ENCODE measurements at places on chromosomes 5 and 9. TPM values are rescaled to one million over a fixed set of nuclear protein-coding genes. Genes with fewer than 3 reads are reported as not detected.

DNA sequence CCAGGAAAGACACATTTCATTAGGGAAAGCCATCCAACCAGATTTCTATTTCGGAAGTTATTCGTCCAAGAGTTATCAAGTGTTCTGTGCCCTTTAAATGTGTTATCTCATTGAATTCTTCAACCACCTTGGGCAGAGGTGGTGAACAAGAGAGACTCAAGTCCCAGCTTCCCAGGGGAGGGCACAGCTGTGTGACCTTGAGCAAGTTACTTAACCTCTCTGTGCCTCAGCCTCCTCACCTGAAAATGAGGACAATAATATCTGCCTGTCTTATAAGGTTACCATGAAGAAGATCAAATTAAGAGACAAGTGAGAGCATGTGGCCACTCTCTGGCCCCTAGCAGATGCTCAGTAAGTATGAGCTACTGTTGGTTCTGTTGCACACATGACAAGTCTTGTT lies 37.4 kb downstream of the WHRN start:
- no peaks in the 10 kb centered on the region for H3K4me1 ChIP-seq
- no peak overlapping the region for H3K27ac ChIP-seq
- H3K36me3 ChIP-seq, result no peaks in the 10 kb centered on the region
- H3K4me3 ChIP-seq, result no peak overlapping the region
- no peak for DNase-seq

Gene PCDHGA8
- total RNA-seq, result 2.3 TPM

- H3K27me3 ChIP-seq, result peaks cover 9% of the 10 kb centered on the region
- peaks cover 17% of the 10 kb centered on the region for H3K4me1 ChIP-seq
- no peaks in the 10 kb centered on the region for H3K36me3 ChIP-seq
- no peak overlapping the region for H3K4me3 ChIP-seq
These were observed 141.7 kb upstream of the STK32A start for GRCh38 chr5:147093138-147093537.

GRCh38 chr5:30605693-30606268 lies 587.7 kb upstream of the CDH6 start:
- no peak overlapping the region for H3K4me3 ChIP-seq
- no peaks in the 10 kb centered on the region for H3K4me1 ChIP-seq
- no peak overlapping the region for H3K27ac ChIP-seq
- no peaks in the 10 kb centered on the region for H3K36me3 ChIP-seq
- DNase-seq, result no peak

DNA sequence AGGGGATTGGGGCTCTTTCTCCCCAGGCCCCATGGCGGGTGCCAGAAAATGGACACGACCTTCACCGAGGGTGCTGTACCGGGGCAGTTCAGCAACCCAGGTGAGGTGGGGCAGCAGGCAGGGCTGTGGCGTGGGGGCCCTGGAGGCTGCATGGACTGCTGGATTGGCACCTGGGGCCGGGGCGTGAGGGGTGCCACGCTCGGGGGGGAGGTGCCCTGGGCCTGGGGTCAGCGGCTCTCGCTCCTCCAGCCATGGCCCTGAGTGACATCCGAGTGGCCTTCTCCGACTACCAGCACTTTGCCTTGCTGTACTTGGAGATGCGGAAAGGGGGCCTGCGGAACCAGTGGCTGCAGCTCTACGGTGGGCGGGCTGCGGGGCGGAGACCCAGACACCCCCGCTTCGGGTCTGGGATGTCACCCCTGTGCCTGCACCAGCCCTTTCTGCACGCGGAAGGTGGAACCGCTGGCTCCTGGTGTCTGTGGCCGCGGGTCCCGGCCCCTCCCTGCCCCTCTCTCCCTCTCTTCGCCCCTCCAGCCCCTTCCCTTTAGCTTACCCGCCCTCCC lies 1.8 kb downstream of the LCNL1 start:
- H3K4me3 ChIP-seq, result no peak overlapping the region
- peaks cover 29% of the 10 kb centered on the region for H3K27me3 ChIP-seq
- no peak overlapping the region for H3K27ac ChIP-seq
- no peak for DNase-seq

Gene C5orf24
- total RNA-seq, result 46.5 TPM

Measured in neural progenitor cell (in vitro differentiated cells).